Umbilical cord (tissue), 2 donors: ENCODE measurements at places on chromosomes 7 and 10.

- no peak for DNase-seq
Measured at GRCh38 chr10:44237364-44238049, 147.4 kb downstream of the CXCL12 start.

- no peak for DNase-seq
Measured at GRCh38 chr7:1226186-1226901, 6.3 kb upstream of the UNCX start.

- no peak for DNase-seq
Measured at GRCh38 chr10:116952729-116953128, 52.3 kb downstream of the SHTN1 start.

GRCh38 chr10:100782461-100783244, 37.3 kb downstream of the PAX2 start:
- DNase-seq: no peak
